H54 (cell line): ENCODE measurements at places on chromosomes 3 and 15.

- DNase-seq: no peak
Measured at GRCh38 chr3:193865896-193866480, 270.0 kb upstream of the HES1 start.

DNA sequence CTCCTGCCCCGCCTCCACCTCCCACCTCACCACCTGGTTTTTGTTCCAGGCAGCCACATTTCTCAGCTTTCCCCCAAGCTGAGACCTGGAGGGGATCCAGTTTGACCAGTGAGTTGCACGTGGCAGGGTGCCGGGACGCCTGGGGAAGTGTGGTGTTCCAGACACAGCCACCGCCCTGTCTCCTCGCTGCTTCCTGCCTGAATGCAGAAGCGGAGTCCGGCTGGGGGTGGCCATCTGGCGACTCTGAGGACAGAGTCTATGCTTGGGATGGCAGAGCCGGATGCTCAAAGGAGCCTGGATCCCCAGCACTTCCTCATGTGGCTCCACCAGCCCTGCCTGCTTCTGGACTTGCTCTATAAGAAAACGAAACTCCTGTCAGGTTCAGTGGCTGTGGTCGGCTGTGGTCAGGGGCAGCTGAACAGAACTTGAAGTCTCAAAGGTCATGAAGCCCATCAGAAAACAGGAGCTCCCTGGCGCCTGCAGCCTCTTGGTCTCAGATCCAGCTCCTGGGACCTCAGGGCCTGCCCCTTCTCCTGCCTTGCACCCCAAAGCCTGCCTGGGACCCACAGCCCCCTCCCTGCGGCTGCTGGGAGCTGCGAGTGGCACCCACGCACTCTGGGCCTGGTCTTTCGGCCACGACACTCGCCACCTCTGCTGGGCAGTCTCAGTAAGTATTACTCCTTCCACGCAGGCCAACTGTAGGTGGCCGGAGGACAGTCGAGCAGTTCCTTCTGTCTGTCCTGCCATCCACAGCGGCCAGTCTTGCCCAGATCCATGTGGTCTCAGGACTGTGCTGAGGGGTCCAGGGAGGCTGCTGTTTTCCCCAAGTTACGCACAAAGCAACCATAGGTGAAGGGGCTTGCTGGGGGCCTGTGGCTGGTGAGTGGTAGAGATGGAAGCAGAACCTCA is 112.8 kb upstream of the MEF2A start:
- DNase-seq: no peak

DNA sequence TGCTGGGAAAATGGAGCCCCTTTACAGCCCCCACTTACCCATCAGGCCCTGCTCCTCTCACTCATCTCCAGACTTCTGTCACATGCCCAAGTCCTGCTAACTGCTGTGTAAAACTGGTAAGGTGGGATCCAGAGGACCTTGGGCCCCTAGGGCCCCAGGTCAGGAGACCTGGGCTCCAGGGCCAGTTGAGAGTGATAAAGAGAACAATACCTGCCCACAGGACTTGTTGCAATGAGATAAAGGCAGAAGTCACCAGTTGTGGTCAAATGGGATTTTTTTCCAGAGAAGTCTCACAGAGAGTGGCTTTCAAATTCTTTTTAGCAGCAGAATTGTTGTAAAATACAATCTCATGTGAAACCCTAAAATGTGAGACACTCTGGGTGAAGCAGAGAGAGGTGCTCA is 753 bp downstream of the FURIN start:
- no peak for DNase-seq

DNA sequence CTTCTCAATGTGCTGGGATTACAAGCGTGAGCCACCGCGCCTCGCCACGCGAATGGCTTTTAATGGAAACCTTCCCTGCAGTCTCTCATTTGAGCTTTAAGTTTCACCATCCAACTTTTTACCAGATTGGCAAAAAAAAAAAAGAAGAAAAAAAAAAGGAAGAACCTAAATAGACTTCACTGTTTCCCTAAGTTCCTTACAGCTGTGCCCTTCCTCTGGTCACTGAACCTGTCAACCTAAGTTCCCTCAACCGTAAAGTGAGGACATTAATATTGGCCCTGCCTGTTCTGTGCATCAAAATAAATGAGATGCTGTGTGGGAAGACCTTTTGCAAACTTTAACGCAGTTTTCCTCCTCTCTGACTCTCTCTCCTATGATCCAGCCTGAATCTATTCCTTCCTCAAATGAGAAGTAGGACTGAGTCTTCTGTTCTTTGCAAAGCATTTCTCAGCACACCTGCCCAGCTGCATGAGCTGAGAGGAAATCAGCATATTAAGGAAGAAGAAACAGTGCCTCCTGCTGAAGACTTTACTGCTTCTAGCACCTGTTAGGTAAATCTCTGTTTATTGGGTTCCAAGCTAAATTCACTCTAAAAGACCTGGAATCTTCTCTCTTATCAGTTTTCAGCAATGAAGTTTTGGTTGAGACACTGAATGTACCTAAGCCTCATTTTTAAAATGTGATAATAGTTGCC is 99.6 kb upstream of the ETV5 start:
- no peak for DNase-seq

- peak; percentile 53 for DNase-seq
Measured at GRCh38 chr3:157335233-157336076, 101.2 kb upstream of the PTX3 start.

GRCh38 chr3:142244056-142244455 is 18.7 kb upstream of the GK5 start:
- DNase-seq: no peak

DNA sequence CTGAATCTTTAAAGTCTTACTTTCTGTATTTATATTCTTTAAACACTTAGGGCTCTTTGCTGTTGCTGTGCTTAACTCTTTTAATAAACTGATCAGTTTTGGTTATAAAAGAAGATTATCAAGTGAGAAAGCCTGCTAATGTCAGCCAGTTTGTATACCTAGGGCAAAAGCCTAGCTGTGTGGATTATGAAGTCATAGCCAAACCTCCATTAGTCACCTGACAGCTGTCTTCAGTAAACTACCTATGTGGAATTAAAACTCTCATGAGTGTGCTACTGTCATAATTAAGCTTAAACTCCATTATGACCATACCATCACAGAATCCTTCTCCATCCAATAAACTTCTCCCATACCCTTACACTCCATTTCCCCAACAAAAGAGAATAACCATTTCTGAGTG is 762.7 kb downstream of the NTRK3 start:
- DNase-seq: no peak

GRCh38 chr15:51621155-51621765 is 1.3 kb downstream of the DMXL2 start:
- no peak for DNase-seq

DNA sequence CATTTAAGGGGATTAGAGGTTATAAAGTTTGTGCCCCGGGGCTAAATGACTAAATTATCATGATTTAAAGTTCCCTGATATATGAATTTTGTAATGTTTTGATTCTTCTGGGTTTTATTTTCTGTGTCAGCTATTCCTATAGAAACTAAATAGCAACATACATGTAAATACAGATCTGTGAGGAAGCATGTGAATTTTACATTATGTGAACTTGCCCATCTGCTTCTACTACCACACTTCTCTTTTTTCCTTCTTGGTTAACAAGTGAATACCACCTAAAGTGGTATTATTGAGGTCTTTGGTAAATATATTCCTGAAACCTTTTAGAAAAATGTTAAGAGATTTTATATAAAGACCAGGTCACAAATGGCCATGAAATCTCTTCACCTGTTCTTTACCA is 29.3 kb downstream of the SLMAP start:
- DNase-seq: no peak

GRCh38 chr3:68666429-68667136 is 265.8 kb downstream of the TAFA4 start:
- DNase-seq: no peak

DNA sequence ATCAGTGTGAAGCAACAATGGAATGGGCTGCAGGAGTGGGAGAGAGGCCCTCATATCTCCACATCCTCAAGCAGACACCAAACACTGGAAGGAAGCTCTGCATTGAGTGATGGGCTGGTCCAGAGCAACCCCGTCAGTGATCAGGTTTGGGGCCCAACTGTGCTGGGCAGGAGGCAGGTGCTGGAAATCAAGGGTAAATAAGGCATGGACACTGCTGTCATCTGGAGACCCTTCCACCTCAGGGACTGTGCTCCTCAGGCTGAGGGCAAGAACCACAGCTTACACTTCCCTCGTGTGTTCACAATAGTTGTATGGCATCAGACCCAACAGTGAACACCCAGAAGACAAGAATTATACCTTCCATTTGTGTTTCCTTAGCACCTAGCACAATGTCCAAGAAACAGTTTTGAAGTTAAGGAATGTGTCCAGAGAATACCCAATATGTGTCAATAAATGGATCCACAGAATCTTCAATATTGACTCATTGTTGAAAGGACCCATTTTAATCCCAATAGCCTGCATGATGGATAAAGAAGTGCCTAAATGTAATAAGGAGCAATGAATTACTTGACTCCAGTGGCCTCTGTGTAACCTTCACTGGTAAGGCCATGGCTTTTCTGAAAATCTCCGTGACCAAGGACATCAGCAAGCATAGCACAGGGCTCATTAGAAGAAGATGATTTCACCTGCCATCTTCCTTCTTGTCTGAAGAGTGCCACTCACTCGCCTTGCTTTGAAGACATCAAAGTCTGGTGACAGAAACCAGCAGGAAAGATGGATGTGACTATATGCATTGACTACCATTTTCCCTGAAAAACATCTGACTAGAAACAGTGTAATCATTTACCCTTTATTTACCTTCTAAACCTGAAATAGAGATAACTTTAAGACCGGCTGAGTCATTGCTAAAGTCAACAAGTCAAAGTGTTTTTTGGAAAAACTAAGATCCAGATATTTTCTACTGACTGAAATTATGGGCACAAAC is 7.0 kb upstream of the AHSG start:
- DNase-seq: no peak

- DNase-seq: no peak
Measured at GRCh38 chr3:43960448-43960840, 269.7 kb downstream of the ABHD5 start.

- no peak for DNase-seq
Measured at GRCh38 chr3:11482021-11482420, 161.7 kb downstream of the VGLL4 start.

DNA sequence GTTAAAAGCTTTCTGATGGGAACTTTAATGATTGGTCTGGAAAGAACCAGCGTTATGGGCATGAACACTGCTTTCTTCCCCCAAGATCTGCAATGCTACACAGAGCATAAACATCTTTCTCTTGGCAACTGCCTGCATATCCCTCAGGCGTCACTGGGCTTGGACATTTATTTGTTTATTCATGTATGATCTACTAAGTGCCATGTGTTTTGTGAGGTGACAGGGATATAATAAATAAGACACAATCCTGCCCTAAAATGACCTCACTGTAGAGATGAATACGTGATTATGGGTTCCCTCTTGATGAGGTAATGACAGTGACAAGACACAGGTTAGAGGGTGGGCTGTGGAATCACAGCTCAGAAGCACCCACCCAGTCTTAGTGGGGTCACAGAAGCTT is 485.3 kb downstream of the PDCD6IP start:
- DNase-seq: no peak

GRCh38 chr3:51717446-51717845 is 10.6 kb downstream of the GRM2 start:
- DNase-seq: peak; percentile 1

DNA sequence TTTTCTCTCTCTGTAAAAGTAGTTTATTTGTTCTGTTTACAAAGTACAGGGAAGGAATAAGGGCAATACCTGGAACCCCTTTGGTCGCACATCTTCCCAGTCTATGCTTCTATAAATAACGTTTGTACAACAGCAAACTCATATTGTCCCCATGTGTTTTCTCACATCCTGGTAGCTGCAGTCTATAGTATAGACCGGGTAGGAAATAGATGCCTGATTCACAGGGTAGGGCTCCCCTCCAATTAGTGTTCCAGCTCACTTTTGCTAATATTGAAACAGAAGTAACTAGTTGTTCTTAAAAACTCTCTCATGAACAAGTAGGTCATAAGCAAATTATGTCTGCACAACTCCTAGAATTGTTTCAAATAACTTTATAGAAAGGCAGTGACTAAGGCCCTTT is 17.7 kb downstream of the ATG7 start:
- no peak for DNase-seq

DNA sequence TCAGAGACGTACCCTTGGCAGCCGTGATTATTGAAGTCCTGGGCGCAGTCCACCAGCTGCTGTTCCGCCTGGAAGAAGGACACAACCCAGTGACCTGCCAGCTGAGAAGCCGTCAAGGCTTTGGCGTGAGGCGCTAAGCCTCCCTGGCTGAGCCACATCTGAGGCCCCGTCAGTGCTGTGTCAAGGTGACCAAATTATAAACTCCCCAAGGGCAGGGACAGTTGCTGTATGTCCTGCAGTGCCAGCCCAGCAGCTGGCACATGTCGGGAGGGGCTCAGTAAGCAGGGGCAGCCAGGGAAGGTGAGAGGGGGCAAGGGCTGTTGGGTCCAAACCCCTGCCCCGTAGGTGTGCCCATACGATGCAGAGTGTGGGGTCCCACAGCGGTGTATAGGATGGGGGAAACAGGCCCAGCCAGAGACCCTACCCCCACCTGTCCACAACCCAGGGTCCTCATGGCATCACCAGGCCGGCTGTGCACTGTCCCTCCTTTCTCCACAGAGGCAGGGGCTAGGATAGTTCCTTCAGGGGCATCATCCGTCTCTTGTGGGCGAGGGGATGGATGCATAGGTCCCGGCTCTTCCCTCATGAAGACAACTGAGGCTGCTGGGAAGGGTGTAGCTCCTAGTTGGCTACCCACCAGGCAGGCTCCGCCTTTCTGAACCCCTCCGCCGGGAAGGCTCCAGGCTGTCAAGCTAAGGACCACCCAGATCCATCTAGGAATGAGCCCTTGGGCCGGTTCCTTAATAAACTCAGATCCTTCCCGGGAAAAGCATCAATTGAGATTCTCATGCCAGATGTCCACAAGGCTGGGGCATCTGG is 13.2 kb downstream of the CTSH start:
- DNase-seq: no peak

- no peak for DNase-seq
Measured at GRCh38 chr15:101105059-101105891, 146.6 kb downstream of the CHSY1 start.

DNA sequence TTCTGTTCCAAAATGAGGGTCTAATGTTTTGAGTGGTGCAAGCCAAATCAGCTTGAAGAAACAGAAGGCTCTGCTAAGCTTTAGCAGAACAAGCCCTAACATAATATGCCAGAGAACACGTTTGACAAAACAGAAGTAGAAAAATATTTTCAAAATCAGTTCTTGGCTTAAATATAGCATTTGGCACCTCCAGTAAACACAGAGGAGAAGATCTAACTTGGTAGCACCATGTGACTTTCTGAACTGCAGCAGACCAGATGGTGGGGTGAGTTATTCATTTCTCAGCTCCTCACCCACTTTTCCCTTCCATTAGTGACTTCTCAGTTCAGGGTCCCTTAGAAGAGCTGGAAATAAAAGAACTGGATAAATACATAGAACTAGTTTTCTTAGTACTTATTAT is 395.8 kb downstream of the MAGI1 start:
- DNase-seq: no peak

DNA sequence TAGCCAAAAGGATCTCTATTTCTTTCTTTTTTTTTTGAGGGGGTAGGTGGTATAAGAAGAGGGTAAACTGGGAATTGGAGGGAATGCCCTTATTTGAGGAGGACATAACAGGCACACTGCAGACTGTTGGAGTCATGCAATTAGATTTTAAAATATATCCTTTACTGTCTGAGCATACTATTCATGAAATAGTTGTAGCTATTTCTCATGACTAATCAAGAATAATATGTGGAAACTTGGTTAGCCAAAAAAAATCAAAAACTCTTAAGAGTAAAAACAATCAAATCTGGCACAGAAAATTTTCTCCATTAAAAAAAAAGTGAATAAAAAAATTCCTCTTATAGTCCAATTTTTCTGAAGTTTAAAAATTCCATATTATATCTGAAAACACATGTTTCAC is 174.9 kb downstream of the SCAPER start:
- no peak for DNase-seq

GRCh38 chr3:54134155-54134554 is 11.8 kb downstream of the CACNA2D3 start:
- no peak for DNase-seq
